ENCODE measurements at places on chromosomes 3 and 15.

GRCh38 chr15:74365598-74366445 is 1.6 kb downstream of the CYP11A1 start:
- H3K4me1 ChIP-seq = peaks cover 8% of the 10 kb centered on the region
- no peak overlapping the region for H3K27ac ChIP-seq
- peak; percentile 87 for DNase-seq
- peak overlapping the region; percentile 76 for H3K4me3 ChIP-seq
- peaks cover 5% of the 10 kb centered on the region for H3K36me3 ChIP-seq

DNA sequence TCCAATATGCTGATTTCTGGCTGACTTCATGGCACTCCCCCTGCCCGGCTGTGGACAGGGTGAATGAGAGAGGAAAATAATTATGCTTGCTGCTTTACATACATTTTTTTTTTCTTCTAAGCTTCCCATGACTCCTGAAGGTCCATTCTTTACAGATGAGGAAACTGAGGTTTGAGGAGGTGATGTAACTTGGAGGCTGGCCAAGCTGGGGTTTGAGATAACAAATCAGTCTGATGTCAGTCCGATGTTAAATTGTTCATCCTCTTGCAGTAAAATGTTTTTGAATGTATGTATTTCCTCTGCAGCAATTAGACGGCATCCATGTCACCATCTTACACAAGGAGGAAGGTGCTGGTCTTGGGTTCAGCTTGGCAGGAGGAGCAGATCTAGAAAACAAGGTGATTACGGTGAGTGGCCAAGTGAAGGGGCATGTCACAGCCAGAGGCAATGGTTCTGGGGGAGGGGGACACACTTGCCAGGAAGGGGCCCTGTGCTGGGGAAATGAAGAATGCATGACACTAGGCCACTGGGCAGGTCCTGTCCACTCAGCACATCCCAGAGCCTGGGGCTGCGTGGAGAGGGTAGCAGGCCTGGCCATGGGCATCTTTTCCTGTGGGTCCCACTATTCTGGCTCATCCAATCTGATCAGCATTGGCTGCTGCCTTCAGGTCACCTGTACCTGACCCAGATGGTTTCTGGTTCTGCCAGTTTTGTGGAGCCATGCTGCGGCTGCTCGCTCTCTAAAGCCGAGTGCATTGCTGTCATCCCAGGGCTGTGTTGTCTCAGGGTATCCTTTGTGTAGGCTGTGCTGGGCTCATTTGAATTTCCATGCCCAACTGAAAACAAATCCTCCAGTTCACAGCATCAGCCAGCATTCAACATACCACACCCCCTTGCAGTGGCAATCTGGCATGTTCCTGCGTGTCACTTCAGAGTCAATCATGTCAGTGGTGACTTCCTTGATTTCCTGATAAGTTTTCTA is 20.4 kb downstream of the STARD5 start:
- H3K27ac ChIP-seq = peak overlapping the region; percentile 70
- no peaks in the 10 kb centered on the region for H3K4me1 ChIP-seq
- no peaks in the 10 kb centered on the region for H3K27me3 ChIP-seq
- DNase-seq = no peak

- H3K36me3 ChIP-seq = no peaks in the 10 kb centered on the region
- H3K27me3 ChIP-seq = peaks cover 8% of the 10 kb centered on the region
- no peaks in the 10 kb centered on the region for H3K4me1 ChIP-seq
- H3K4me3 ChIP-seq = no peak overlapping the region
- H3K27ac ChIP-seq = no peak overlapping the region
- no peak for DNase-seq
These were observed 19.7 kb downstream of the CEMIP start for GRCh38 chr15:80798911-80799310.

GRCh38 chr15:56207711-56208110 is 36.0 kb downstream of the RFX7 start:
- no peak overlapping the region for H3K4me3 ChIP-seq
- H3K4me1 ChIP-seq = no peaks in the 10 kb centered on the region
- H3K27ac ChIP-seq = no peak overlapping the region
- no peaks in the 10 kb centered on the region for H3K36me3 ChIP-seq
- no peaks in the 10 kb centered on the region for H3K27me3 ChIP-seq
- no peak for DNase-seq

DNA sequence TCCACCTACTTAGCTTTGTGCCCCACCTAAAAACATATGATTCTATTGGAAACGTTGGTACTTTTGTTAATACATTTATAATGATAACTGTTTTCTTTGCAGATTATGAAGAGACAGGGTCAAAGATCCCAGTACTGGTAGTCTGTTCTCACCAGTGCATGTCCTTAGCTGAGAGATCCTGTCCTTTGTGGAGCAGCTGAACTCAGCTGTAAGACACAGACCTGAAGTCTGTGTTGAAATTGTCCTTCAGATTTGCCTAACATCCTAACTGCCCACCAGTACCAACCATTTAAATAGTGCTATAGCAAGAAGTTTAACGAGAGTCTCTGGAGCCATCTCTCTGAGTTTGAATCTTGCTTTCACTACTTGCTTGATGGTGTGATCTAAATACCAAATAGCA is 398.7 kb downstream of the FEZF2 start:
- H3K36me3 ChIP-seq = no peaks in the 10 kb centered on the region
- H3K4me3 ChIP-seq = no peak overlapping the region
- H3K4me1 ChIP-seq = no peaks in the 10 kb centered on the region
- DNase-seq = no peak

DNA sequence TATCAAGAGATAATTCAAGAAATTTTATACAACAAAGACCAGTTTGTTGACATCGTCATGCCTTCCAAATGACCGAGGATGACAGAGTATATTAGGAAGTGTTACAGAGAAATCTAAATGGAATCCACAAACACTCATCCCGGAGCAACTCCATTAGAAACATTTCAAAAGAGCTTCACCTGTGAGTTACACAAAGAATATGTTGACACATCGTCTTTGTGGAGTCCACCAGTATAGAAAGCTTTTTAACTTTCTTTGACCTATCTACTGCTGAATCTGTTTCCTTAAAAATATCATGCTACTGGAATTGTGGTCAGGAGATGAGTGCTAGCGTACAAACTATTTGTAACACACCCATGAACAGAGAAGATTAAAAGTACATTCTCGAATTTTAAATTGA is 130.4 kb downstream of the SUCLG2 start:
- H3K4me3 ChIP-seq = no peak overlapping the region
- H3K27me3 ChIP-seq = no peaks in the 10 kb centered on the region
- no peaks in the 10 kb centered on the region for H3K36me3 ChIP-seq
- H3K4me1 ChIP-seq = peaks cover 3% of the 10 kb centered on the region
- no peak for DNase-seq

GRCh38 chr15:31255732-31256377 is 70.8 kb upstream of the KLF13 start:
- no peaks in the 10 kb centered on the region for H3K36me3 ChIP-seq
- H3K4me3 ChIP-seq = no peak overlapping the region
- DNase-seq = no peak

DNA sequence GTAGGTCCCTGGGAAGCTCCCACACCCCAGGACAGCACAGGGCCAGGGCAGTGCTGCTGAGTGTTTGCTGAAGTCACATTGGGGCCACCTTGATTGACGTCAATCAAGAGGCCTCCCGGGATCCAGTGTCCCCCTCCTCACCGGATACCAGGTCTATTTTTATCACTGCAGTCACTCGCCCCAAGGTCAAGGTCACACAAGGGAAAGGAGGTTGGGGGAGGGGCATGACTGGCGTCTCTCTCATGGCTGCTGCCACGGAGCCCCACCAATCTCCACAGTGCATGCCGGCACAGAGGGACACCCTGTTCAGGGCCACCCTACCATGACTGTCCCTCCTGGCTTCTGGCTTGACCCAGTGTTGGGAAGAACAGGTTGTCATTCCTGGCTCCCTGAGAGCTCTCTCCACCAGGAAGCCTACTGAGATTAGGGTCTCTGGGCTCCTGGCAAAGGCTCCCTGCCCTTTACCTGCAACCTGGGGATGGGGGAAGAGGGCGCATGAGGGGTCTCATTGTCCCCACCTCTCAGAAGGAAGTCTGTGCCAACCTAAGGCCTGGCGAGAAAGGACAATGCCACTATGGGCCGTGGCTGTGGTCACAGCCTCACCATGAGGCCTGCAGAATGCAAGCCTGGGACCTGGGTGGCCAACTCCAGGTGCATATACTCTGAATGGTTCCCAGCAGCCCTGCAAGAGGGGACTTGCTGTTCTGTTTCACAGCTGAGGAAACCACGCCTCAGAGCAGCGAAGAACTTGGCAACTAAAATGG is 1.5 kb downstream of the MYL3 start:
- no peak overlapping the region for H3K4me3 ChIP-seq
- DNase-seq = peak; percentile 40
- H3K27ac ChIP-seq = no peak overlapping the region
- H3K4me1 ChIP-seq = no peaks in the 10 kb centered on the region

DNA sequence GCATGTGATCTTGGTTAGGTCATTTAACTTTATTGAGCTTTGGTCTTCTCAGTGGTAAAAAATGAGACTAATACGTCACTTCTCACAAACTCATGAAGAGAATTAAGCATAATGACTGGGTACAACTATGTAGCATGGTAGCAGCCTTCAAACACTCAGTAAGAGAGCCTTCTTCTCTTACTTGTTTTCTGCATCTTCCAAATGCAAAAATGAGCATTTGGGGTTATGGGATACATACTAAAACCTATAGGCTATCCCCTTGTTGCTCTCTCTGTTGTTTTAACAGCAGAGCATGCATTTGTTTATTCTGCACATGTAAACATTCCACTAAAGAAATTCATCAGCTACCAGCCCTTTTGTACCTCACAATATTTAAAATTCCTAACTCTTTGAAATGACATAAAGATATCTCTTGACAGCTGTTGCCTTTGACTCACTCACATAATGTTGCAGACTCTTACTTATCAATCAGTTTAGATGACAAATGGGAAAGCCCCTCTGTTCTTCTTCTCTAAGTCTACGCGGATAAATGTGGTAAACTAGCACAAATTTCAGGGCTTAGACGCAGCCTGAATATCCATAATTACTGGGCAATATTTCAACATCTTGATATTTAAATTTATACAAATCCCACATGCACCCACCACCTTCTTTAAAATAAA is 327.3 kb upstream of the SATB1 start:
- no peaks in the 10 kb centered on the region for H3K4me1 ChIP-seq
- no peaks in the 10 kb centered on the region for H3K27me3 ChIP-seq
- no peak for DNase-seq
- no peak overlapping the region for H3K27ac ChIP-seq

GRCh38 chr15:65939901-65940617 is 70.8 kb downstream of the RAB11A start:
- H3K4me3 ChIP-seq = no peak overlapping the region
- no peaks in the 10 kb centered on the region for H3K27me3 ChIP-seq
- H3K27ac ChIP-seq = no peak overlapping the region
- H3K36me3 ChIP-seq = no peaks in the 10 kb centered on the region

- H3K4me3 ChIP-seq = no peak overlapping the region
- no peaks in the 10 kb centered on the region for H3K36me3 ChIP-seq
- peaks cover 4% of the 10 kb centered on the region for H3K4me1 ChIP-seq
- H3K27me3 ChIP-seq = peaks cover 86% of the 10 kb centered on the region
- DNase-seq = no peak
These were observed 123.3 kb upstream of the RASGRP1 start for GRCh38 chr15:38687775-38688495.

DNA sequence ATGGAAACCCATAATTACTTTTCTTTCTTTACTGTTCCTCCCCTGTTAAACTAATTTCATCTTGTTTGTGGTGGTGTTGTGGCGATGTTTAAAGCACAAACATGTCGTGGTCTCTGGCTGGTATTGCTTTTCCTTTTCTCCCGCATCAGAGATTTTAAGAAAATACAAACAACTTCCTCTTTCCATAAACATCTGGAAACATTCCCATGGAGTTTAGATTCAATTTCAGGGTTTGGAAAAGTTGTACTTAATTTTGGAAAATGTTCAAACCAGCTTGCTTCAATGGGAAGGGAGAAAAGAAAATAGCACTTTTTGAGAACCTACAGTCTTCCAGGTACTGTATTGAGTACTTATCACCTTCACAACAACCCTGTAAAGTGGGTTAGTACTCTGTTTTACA is 30.4 kb downstream of the STARD9 start:
- DNase-seq = no peak
- H3K4me1 ChIP-seq = no peaks in the 10 kb centered on the region
- no peak overlapping the region for H3K4me3 ChIP-seq
- H3K27me3 ChIP-seq = peaks cover 23% of the 10 kb centered on the region

DNA sequence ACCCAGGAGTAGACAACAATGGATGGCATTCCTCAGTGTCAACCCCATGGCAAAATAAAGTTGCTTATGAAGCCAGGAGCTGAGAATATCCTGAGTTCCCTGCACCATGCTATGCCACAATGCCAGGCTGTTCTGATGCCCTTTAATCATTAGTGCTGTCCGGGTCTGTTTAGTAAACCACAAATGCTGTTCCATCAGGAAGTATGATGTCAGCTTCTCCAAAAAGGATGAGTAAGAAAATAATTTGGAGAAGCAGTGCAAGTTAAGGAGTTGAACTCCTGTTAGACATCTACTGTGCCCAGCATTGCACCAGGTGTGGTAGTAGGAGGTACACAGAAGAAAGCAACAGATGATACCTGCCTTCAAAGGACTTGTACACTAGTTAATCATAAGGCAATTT is 67.9 kb upstream of the GUCA1C start:
- H3K27me3 ChIP-seq = no peaks in the 10 kb centered on the region
- no peak overlapping the region for H3K4me3 ChIP-seq
- H3K27ac ChIP-seq = no peak overlapping the region
- H3K4me1 ChIP-seq = no peaks in the 10 kb centered on the region

DNA sequence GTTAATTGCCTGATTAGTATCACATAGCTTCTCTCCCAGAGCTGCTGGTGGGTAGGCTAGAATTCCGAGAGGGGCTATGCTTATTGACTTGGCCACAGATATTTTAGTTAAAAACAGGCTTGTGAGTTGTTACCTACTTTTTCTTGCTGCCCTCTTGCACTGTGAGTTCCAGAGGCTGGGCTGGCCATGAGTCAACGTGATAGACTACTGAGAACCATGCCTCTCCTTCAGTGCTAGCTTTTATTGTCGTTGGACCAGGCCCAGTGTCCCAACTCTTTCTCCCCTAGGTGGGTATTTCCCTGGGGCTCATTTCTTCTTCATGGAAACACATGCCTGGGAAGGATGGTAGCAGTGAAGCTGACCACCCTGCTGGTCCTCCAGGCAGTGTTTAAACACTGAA is 20.4 kb upstream of the PCOLCE2 start:
- H3K36me3 ChIP-seq = no peaks in the 10 kb centered on the region
- H3K4me3 ChIP-seq = no peak overlapping the region

GRCh38 chr3:51371943-51372557 is 13.0 kb upstream of the MANF start:
- H3K27ac ChIP-seq = no peak overlapping the region
- no peaks in the 10 kb centered on the region for H3K36me3 ChIP-seq
- no peak overlapping the region for H3K4me3 ChIP-seq
- H3K27me3 ChIP-seq = no peaks in the 10 kb centered on the region

GRCh38 chr15:22978691-22979237 is 1.4 kb downstream of the CYFIP1 start:
- peak overlapping the region; percentile 100 for H3K4me3 ChIP-seq
- H3K36me3 ChIP-seq = no peaks in the 10 kb centered on the region
- DNase-seq = no peak
- H3K4me1 ChIP-seq = peaks cover 3% of the 10 kb centered on the region
- peaks cover 6% of the 10 kb centered on the region for H3K27me3 ChIP-seq

- DNase-seq = no peak
- no peak overlapping the region for H3K4me3 ChIP-seq
- H3K4me1 ChIP-seq = no peaks in the 10 kb centered on the region
- no peaks in the 10 kb centered on the region for H3K27me3 ChIP-seq
- H3K27ac ChIP-seq = no peak overlapping the region
- no peaks in the 10 kb centered on the region for H3K36me3 ChIP-seq
These were observed 33.1 kb downstream of the HCLS1 start for GRCh38 chr3:121627622-121628021.

- H3K27ac ChIP-seq = no peak overlapping the region
- peaks cover 99% of the 10 kb centered on the region for H3K36me3 ChIP-seq
- H3K4me1 ChIP-seq = no peaks in the 10 kb centered on the region
- no peak overlapping the region for H3K4me3 ChIP-seq
- no peak for DNase-seq
These were observed 58.0 kb downstream of the MCF2L2 start for GRCh38 chr3:183370391-183370790.

All from endodermal cell (in vitro differentiated cells).